ENCODE measurements at places on chromosomes 6 and 20.

DNA sequence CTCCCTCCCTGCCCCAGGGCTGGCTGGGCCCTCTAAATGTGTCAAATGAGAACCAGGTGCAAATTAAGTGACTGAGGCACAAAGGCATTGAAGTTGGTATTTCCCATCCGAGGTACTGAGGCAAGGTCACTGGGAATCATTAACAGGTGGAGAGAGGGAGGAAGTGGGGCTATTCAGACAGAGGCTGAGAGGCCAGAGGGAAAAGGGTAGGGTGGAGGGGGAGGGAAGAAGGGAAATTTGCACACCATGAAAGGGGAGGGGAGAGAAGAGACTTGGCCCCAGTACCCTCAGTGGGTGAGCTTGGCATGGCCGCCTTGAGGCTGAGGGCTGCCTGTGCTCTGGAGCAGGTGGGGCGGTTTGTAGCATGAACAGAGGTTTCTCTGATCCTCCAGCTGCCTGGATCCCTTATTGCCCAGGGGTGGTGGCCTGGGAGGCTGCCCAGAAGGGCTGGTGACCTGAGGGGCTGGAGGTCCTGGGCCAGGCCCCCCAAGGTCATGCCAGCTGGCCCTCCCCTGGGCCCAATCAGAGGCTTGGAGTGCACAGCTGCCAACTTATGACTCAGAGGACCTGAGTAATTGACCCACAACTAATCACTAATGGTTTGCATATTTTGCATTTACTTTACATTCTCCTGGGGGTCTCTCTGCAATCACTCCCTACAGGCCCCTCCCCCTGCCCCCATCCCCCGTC, 40.3 kb upstream of the ZFAND3 start:
- no peak for DNase-seq

DNA sequence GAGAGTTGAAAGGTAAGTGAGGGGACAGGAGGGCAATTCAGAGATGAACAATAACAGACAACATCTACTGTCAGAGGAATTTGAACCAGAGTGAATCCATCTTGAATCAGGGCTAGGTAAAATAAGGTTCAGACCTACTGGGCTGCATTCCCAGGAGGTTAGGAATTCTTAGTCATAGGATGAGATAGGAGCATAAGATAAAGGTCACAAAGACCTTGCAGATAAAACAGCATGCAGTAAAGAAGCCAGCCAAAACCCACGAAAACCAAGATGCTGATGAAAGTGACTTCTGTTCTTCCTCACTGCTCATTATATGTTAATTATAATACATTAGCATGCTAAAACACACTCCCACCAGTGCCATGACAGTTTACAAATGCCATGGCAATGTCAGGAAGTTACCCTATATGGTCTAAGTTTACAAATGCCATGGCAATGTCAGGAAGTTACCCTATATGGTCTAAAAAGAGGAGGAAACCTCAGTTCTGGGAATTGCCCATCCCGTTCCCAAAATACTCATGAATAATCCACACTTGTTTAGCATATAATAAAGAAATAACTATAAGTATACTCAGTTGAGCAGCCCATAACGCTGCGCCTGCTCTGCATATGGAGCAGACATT, 248.5 kb downstream of the HAO1 start:
- DNase-seq = no peak

GRCh38 chr20:591941-592340, 18.2 kb downstream of the TCF15 start:
- no peak for DNase-seq

- DNase-seq = no peak
Measured at GRCh38 chr6:133583907-133584427, 304.9 kb upstream of the TCF21 start.

GRCh38 chr20:61100489-61100888, 151.6 kb upstream of the CDH4 start:
- no peak for DNase-seq

GRCh38 chr20:50470264-50470858, 39.8 kb upstream of the PTPN1 start:
- DNase-seq = no peak
